ENCODE measurements at places on chromosomes 2 and 18. TPM values are rescaled to one million over a fixed set of nuclear protein-coding genes. Genes with fewer than 3 reads are reported as not detected.
A peak's percentile ranks its signal among the peaks of the same experiment; 100 is the strongest.

DNA sequence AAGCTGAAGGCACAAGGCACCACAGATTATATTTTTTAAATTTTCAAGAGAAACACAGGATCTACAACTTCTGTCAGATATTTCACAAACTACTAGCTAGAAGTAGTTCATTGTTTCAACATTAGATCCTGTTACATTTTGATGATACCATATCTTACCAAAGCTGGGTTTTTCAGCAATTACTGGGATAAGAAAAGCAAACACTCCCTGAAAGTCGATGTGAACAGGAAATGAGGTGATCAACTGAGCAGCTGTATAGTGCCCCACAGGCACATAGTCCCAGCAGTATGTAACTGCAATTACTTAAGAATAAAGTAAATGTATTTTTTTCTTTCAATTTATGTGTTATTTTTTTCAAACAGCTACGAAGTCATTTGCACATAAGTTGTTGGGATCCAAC, 103.5 kb downstream of the DNER start:
- DNase-seq: no peak

DNA sequence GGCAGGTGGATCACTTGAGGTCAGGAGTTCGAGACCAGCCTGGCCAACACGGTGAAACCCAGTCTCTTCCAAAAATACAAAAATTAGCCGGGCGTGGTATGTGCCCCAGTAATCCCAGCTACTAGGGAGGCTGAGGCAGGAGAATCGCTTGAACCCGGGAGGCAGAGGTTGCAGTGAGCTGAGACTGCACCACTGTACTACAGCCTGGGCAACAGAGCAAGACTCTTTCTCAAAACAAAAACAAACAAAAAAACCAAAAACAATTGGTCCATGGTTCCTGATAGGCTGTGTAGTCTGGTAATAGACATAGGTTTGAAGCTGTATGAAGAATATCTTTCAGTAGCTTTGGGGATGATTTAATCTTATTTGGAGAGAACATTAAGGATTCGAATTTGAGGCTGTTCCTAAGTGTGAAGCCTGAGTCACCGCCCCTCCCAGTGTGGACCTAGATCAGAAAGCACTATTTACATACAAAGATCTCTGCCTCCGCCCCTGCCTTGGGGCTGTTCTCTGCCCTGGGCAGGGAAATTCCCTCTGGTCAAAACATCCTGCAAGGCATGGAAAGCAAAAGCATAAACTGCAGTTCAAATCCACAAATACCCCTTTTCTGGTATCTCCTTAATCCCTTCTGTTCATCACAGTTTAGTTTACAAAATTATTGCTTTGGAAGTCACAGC, 52.8 kb upstream of the PMAIP1 start:
- DNase-seq: no peak

DNA sequence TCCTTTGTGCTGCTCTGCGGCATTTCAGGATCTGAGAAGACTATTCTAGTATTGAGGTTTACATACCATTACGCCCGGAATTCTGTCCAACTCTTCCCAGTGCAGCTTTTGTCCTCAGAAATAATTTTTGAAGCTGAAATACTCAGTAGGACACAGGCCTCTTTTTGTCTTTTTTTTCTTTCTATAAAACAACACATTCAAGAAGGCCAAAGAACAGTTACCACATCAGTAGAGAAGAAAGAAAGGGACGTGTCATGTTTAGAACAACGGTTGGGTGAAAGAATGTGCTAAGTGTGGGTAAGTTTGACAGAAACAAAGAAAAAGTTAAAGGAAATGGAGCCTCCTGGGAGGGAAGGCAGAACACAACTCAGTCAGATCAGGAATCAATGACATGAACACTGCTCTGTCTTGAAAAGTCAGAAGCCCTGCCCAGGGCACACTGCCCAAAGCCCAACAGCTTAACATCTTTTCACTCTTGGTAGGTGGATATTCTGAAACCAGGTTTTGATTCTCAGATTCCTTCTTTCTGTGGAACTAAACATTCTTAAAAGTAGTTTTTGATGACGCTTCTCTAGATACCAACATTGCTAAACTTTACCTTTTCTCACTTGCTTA, 198.6 kb upstream of the CWC22 start:
- DNase-seq: no peak

DNA sequence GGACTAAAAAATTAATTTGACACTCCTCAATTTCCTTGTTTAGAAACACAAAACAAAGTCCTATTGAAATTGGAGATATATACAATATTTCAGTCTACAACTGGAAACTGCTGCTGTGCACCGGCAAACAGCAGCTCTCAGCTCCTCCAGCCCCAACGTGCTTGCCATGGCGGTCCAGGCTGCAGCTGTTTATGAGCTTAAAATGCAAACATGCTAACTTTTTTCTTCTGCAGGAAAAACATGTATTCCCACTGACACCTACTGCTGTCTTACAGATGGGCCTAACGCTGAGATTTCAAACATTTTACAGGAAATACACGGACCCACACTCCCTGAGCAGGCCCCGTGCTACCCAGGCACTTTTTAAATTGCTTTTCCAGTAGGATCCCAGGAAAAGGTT, 195.5 kb downstream of the BCL11A start:
- DNase-seq: no peak

EPHA4 gene
- 51.1 TPM for polyA plus RNA-seq

- DNase-seq: no peak
These were observed 165.9 kb downstream of the DYSF start for GRCh38 chr2:71619230-71619741.

- no peak for DNase-seq
These were observed 11.8 kb upstream of the CTAGE1 start for GRCh38 chr18:22429564-22429963.

- no peak for DNase-seq
These were observed 241.8 kb downstream of the KLHL29 start for GRCh38 chr2:23626701-23627230.

AQP12B gene
- polyA plus RNA-seq: 1.1 TPM

DNA sequence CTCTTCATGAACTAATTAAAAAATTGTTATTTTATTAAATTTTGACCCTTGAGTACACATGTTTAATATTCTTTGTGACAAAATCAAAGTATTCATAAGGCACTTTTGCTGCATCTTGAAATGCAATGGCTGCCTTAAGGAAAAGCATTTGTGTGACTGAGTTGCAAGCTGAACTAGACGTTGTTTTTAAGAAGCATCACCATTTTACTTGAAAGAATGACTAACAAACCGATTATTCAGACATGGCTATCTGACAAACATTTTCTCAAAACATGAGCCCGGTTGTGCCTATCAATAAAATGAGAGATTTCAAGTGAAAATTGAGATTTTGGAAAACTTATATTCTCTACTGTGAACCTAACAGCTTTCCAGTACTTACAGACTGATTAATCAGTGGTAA, 2.8 kb downstream of the GCFC2 start:
- no peak for DNase-seq

SERPINB13 gene
- polyA plus RNA-seq: not detected

SERPINB10 gene
- polyA plus RNA-seq: 0.34 TPM

GRCh38 chr2:53438100-53438499, 329.5 kb upstream of the CHAC2 start:
- DNase-seq: no peak

GAD1 gene
- 0.90 TPM for polyA plus RNA-seq

CNTNAP5 gene
- not detected for polyA plus RNA-seq

- DNase-seq: peak; percentile 20
These were observed 858 bp downstream of the KCNS3 start for GRCh38 chr2:17879137-17879912.

ZNF385B gene
- 11.6 TPM for polyA plus RNA-seq

DNA sequence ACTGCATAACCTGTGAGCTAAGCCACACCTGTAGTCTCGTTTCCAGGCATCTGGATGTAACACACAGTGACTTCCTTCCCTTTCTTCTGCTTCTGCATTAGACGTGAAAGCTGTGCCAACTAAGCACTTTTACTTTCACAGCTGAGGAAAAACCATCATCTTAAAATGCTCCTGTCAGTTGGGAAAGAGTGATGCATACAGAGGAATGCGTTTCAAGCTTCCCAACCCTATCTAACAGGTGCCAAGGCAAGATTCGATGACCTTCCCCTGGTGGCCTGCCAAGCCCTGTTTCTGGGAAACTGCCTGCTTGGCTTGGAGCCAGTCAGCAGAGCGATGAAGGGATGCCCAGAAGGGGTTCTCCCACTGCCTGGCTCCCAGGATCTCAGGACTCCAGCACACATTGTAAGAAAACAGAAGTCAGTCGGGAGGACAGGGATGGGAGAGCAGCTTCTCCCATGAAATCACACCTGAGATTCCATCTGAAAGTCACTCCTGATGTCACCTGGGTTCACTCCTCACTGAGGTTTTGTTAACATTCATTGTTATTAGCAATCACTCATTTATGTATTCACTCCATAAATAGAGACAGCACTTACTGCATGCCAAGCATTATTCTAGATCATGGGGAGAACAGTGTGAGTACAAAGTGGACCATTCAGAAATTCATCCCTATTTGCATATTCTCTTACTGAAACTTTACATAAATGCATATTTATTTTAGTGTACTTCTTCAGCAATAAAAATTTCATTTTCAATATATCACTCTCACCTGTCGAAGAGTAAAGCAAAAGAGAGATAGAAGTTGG, 64.1 kb downstream of the DTNA start:
- DNase-seq: no peak

DNA sequence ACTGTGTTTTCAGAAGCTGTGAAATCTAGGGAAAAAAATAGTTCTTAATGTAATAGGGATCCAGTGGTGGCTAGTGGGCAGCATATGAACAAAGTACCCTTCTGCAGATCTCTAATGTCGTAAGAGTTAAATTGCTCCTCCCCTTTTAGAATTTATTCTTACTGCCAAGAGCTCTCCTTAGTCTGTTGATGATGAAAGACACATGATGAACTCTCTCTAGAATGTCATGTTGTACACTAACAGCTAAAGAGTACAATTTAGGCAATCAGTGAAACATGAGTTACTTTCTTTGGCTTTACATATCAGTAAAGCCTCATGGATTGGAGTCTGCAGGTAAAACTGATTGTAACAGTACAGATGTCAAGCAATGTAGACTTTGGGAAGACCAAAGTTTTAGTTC, 84.2 kb downstream of the SLC39A10 start:
- DNase-seq: no peak

- DNase-seq: peak; percentile 85
These were observed 456 bp downstream of the LRP1B start for GRCh38 chr2:142130111-142131009.

- DNase-seq: no peak
These were observed 14.6 kb downstream of the CXCR1 start for GRCh38 chr2:218152172-218152571.

SESTD1 gene
- polyA plus RNA-seq: 73.4 TPM

DNA sequence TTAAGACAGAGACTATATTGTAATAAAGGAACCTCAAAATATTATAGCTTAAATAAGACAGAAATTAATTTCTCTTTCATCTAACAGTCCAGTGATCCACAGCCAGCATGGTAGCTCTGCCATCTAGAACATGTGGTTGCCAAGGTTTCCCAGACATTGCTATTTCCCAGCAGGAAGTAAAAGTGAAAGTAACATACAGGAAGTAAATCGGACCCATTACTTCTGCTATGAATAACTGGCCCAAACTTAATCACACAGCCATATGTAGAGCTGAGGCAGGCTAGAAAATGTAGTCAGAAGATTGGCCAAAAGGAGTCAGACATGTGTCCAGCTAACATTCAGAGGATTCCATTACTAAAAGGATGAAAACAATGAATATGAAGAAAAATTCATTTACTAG, 71.0 kb downstream of the NOL4 start:
- no peak for DNase-seq

PAX8 gene
- polyA plus RNA-seq: 294 TPM

DNA sequence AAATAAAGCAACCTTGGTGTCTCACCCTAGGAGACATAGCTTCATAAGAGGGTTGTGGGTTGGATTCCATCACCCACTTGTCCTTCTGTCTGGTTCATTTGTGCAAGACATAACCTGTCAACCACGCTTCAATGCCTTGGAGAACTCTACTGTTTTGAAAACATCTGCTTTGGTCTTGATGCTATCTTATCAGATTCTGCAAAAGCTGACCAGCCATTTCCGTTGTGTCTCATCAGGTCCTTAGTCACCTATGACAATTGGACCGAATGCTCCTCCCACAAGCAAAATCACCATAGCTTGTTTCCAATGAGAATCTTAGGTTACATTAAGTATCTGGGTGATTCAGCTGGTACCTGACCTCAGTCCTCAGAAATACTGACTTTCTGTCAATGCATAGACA, 35.4 kb downstream of the STAT4 start:
- DNase-seq: no peak

DNA sequence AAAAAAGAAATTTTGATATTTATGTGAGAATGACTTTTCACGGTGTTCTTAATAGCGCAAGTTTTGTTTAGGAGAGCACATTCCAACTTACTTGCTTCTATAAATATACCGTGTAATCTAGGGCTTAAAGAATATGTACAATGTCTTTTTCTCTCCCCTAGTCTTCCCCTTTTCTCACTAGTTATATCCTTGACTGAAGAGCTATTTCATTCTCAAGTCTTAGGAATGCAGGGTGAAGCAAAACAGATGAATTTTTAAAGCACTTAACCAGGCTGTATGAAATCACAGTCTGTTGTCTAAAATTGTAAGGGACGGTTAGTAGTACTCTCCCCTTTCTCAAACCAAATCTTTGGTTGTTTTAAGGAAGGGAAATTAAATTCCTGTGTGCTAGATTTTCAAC, 29.6 kb upstream of the SLC30A6 start:
- DNase-seq: no peak

GRCh38 chr2:174027956-174028355, 62.8 kb upstream of the SP3 start:
- no peak for DNase-seq

DNA sequence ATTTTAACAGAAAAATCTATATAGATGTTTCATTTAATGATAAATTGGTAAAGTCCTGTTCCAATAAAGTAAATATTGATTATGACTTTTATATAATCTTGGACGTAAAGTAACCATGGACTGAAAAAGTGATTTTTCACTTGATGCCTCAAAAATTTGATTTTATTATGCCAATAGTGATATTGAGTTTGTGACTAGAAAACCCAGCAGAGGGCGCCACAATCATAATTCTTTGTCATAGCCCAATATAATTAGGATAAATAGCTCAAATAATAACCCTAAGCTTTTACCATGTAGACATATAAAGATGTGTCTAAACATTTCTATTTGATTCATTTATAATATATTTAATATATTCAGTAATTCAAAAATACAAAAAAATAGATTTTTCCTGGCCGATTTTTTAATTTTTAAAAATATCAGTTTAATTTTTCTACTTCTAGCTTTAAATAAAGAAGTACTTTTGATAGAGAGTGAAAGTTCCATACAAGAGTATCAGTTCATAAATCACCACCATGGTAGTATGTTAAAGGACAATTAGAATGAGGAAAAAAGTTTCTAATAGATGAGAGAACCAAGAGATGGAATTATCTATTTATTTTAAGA, 30.7 kb downstream of the CAMKMT start:
- peak; percentile 5 for DNase-seq

CTAGE1 gene
- polyA plus RNA-seq: 0.05 TPM

GRCh38 chr2:217774232-217774631, 228.6 kb downstream of the TNS1 start:
- DNase-seq: no peak

MZT2A gene
- polyA plus RNA-seq: 51.8 TPM

- DNase-seq: no peak
These were observed 22.9 kb upstream of the NARS1 start for GRCh38 chr18:57644540-57644939.
